Urothelium cell line (cell line): ENCODE measurements at places on chromosomes 6 and 20.

DNA sequence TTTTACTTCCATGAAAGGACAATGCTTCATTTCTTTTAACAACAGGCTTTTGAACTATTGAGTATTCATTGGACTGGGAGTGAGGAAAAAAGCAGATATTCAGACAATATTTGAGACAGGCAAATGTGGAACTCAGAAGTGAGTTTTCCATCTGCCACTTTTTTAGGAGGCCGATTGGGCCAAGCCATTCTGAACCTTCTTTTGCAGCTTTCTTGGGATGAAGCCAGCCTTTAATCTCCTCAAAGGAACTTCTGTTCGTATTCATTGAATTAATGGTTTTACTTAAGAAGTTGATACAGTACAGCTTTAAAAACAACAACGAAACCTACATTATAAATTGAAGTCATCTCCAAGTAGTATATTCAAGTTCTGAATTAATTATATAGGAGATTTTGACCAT is 187.1 kb upstream of the RNF217 start:
- DNase-seq, result no peak

DNA sequence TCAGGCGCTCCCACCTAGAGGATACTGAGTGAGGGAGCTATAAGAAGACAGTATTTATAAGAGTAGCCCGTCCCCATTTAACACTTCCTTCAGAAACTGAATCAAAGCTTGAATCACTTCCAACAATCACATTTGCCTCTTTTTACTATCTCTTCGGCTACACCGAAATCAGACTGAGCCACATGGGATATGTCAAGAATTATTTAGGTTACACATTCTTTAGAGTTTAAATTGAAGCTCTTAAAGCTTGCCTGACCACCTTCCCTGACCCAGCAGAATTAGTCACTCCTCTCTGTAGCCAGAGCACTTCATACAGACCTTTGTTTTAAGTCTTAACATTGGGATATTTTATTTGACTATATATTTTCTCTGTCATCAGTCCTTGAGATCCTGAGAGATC is 163.7 kb downstream of the MAFB start:
- no peak for DNase-seq

- DNase-seq, result peak; percentile 34
Observed at GRCh38 chr20:7967199-7967844, 27.1 kb upstream of the HAO1 start.

GRCh38 chr6:165889636-165890403 is 226.8 kb upstream of the PDE10A start:
- DNase-seq, result peak; percentile 64

GRCh38 chr20:24485981-24486380 is 16.6 kb downstream of the SYNDIG1 start:
- DNase-seq, result no peak

DNA sequence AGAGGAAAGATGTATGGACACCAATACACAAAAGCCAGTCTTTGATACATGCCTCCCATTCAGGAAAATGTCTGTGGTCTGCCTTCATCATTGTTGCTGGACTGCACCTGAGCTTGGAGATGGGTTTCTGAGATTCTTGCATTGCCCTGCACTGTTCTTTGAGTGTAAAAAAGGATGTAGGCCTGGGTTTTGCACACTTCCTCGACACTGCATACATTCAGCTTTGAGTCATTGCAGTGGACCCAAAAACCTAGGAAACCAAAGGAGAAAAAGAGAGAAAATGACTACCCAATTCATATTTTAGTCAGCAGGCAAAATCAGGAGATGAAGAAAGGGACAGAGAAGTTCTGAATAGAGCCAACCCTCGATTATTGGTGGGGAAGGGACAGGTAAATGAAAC is 9.0 kb downstream of the TOMM6 start:
- no peak for DNase-seq

DNA sequence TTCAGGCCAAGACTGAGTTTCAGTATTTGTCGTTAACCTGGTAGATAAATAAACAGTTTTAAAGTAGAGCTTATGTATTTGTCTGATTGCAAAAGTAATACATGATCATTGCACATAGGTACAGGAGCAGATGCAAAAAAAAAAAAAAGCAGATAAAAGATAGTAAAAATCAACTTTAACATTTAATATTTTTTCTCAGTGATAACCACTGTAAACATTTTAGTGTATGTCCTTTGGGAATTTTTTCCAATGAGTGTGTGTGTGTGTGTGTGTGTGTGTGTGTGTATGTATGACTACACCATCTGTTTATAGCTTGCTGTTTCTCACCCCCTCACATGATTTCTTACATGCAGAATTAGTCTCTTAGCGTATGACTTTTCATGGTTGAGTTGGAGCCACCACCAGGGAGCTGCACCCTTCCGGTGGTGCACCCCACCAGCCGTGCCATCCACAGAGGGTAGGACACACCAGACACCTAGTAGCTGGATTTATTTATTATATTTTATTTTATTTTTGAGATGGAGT is 26.3 kb downstream of the WRNIP1 start:
- no peak for DNase-seq

DNA sequence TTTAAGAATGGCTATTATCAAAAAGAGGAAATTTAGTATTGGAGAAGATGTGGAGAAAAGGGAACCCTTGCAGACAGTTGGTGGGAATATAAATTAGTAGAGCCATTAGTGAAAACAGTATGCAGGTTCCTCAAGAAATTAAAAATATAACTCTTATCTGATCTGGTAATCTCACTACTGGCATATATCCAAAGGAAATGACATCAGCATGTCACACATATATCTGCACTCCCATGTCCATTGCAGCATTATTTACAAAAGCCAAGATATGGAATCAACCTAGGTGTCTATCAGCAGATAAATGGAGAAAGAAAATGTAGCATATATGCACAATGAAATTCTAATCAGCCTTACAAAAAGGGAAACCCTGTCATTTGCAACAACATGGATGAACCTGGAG is 2.6 kb downstream of the SIRPG start:
- no peak for DNase-seq

GRCh38 chr6:159931112-159931511 is 37.8 kb upstream of the IGF2R start:
- no peak for DNase-seq

- DNase-seq, result no peak
Observed at GRCh38 chr6:147936703-147937470, 405.8 kb upstream of the SASH1 start.

GRCh38 chr6:141541581-141542324 is 591.0 kb upstream of the GJE1 start:
- DNase-seq, result no peak

DNA sequence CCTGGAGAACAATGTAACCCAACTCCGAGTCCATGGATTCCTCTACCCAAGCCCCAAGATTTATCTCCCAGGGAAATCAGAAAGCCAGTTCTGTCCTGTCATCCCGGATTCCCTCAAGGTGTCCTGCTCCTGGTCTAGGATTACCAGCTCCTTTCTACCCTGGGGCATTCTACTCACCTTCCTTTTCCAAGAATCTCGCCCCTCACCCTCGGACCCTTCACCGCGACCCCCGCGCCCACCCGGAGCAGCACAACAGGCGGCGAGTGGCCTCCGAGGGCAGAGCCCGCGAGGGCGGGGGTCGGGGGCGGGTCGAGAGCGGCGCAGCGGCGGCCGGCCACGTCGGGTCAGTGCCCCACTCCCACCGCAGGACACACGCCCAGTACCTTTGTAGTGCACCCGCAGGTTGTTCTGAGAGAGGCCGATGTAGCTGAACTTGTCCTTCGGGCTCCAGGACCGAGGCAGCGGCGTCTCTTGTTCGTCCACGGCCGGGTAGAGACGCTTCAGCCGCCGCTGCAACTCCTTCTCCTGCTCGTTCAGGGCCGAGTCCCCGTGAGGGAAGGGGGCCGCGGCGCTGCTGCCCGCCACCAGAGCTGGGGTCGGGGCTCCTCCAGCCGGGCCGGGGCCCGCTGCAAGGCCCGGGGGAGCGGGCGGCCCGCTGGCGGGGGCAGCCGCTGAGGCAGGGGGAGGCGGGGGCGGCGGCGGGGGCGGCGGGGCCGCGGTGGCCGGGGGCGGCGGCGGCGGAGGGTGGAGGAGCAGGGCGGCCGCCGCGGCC is 897 bp downstream of the RANBP9 start:
- peak; percentile 33 for DNase-seq

- DNase-seq, result peak; percentile 71
Observed at GRCh38 chr6:14165091-14165490, 47.5 kb downstream of the CD83 start.

- no peak for DNase-seq
Observed at GRCh38 chr20:37796121-37796520, 102.3 kb downstream of the CTNNBL1 start.

DNA sequence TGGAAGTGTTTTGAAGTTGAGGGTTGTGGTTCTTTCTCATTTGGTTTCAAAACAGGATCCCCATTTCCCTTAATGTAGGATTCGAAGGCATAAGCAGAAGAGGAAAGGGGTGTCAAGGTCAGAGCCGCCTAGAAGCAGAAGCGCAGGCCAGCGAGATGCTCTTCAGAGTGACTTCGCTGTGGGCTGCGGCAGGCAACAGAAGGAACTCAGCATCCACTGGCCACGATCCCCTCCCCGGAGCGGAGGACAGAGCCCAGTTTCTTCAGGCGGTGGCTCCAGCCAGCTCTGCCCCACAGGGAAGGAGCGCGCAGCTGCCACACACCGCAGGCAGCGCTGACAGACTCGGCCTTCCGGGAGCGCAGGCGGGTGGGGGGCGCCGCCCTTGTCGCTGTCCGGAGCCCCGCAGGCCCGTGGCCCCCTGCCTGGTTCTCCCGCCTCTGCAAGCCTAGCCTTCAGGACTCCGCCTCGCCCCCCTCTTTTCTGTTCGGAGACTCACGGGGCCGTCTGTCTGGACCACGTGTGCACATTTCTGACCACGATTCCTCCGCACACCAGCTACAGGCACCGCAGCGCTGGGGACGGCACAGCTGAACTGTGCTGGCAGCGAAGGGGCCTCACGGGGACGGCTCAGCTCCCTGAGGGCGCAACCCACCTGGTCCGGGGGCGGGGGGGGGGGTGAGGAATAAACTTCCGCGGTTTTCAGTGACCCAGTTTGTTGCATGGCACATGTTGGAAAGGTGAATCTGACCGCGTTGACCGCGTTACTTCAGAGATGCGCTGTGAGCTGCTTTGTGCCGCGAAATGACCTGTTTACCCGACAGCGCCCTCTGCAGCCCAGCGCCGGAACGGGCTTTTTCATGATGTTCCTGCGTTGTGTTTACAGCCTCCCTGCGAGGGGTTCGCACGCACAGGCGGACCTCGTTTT is 26.1 kb downstream of the TTLL2 start:
- peak; percentile 78 for DNase-seq

- DNase-seq, result peak; percentile 23
Observed at GRCh38 chr20:11993886-11994461, 76.3 kb downstream of the BTBD3 start.

GRCh38 chr6:107348224-107348623 is 111.1 kb downstream of the PDSS2 start:
- DNase-seq, result no peak

DNA sequence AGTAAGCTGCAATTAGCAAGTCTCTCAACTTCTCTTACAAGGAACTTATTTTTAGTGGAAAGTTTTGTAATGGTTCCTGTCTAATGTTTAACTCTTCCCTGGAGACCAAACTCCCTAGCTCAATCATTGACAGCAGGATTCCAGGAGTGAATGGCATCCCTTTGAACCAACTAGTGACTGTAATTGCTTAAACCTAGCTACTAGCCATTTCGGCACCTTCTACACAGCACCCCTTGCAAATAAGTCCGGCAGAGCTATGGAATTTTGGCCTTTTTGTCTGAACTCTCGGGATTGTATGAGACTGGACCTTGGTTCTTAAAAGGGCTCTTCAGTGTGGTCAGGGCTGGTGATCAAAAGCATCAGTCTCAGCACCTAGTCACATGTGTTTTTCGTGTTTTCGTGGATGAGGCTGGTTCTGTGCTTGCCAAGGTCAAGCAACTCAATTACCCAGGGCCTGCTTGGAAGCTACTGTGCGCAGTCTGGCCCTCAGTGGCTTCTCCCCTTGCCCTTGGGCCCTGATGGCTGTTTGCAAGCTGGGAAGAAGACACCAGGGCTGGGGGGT is 135.3 kb upstream of the NEDD9 start:
- DNase-seq, result no peak

DNA sequence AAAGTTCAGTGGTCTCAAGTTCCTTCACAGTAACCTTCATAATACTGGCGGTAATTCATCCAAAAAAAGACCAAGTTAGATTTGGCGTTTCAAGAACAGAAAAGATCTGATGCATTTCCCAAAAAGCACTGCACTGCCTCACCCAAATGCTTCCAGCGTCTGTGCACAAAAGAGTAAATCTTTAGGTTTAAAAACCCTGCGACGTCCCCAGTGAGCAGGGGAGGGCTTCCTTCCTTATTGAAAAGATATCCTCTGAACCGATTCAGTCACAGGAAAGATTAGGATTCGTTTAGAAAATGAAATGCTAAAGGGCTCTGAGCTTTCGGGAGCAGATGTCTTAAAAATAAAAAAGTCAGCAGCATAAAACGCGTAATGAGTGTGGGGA is 654 bp downstream of the TBC1D7 start:
- DNase-seq, result no peak

GRCh38 chr6:35248965-35249364 is 10.6 kb upstream of the ZNF76 start:
- DNase-seq, result no peak
